ENCODE measurements at places on chromosomes 3 and 15.
A peak's percentile ranks its signal among the peaks of the same experiment; 100 is the strongest.

GRCh38 chr15:57457726-57458125 lies 81.4 kb downstream of the CGNL1 start:
- no peak for DNase-seq

DNA sequence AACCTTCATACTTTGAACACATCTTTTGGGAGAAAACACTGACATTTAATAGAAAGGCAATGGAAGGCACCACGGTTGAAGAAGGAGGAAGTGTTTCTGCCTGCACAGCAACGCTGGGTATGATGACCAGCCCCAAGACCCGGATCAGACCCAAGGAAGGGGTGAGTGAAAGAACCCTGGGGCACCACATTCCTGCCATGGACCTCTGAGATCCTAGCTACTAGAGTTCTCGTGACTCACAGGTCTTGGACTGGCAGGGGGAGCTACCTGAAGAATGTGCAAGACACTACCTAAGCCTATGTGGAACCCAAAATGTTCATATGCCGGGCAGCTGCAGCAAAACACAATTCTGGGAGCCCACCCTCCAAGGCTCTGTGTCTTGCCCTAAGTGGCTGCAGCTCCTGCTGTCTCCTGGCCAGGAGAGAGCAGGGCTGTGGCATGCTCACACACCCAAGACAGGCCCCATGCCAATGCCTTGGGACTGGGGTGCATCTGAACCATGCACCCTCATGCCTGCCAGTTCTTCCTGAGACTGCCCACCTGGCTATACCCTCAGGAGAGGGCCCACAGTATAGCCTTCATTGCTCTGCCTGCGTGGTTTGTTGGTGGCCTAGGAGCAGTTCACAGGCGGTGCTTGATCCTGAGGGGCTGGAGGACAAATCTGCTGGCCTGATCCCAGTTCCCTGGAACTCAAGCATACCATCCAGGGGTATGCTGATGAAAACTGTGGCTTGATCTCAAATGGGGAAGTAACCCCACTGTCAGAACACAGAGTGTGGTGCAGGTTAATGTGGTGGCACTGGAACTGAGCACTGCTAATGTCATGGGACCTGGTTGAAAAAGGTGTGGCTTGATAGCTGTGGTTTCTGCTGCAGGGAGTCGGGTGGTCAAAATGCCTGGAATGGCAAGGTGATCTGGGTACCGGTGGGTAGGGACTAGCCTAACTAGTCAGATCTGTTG lies 353.3 kb upstream of the ARHGEF26 start:
- DNase-seq, result no peak

DNA sequence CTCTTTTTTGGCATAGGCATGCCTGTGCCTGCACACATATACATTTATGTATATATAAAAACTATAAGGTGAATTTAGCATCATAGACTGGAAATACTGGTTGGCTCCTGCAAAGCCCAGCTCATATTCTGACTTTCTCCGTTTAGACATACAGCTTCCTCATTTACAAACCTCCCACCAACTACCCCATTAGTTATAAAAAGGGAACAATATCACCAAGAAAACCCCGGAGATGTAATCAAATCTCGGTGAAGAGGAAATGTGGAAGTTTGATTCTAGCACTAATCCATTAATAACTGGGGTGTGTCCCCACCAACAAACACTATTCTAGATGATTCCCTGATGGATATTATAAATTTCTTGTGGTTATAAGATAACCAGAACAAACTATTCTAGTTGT lies 517.7 kb upstream of the TBL1XR1 start:
- no peak for DNase-seq

- DNase-seq, result peak; percentile 80
These were observed 58.8 kb downstream of the CLASP2 start for GRCh38 chr3:33658991-33659848.

DNA sequence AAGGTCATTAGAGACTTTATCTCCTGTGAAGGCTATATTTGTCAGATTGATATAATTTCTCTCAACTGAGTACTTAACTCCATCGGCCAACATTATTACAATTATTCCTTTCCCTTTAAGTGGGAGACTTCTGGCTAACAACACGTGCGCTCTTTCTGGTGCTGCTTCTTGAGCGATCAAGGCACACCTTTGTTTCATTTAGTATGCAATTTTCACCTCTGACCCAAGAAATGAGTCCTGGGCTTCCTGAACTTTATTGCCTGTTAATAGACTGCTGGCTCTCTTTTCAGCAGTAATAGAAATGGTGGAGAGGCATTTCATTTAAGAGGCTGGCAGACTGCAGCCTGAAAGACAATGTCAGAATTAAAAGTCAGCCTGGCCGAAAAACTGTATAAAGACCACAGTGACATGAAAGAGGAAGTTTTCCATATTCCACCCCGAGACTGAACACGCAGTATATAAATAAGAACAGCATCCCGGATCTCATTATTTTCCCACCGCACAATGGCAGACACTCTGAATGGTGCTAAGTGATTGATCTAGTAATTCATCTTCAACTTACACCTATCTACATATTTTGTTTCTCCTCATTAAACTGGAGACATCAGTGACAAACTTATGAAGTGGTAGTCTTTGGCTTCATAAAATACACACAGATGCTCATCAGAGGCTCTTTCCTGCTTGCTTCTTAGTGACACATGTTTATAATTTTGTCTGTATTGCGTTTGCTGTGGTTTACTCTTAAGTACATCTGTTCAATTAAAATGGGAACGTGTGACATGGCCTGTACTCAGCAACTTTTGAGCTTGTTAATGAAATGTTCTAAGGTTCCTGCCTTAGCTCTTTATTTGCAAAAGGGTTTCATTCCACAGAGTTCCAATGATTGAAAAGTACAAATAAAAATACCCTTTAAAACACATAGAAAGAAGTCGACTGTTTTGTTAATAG lies 299.9 kb downstream of the MECOM start:
- DNase-seq, result no peak

GRCh38 chr15:78727561-78727960 lies 83.7 kb downstream of the ADAMTS7 start:
- DNase-seq, result no peak

DNA sequence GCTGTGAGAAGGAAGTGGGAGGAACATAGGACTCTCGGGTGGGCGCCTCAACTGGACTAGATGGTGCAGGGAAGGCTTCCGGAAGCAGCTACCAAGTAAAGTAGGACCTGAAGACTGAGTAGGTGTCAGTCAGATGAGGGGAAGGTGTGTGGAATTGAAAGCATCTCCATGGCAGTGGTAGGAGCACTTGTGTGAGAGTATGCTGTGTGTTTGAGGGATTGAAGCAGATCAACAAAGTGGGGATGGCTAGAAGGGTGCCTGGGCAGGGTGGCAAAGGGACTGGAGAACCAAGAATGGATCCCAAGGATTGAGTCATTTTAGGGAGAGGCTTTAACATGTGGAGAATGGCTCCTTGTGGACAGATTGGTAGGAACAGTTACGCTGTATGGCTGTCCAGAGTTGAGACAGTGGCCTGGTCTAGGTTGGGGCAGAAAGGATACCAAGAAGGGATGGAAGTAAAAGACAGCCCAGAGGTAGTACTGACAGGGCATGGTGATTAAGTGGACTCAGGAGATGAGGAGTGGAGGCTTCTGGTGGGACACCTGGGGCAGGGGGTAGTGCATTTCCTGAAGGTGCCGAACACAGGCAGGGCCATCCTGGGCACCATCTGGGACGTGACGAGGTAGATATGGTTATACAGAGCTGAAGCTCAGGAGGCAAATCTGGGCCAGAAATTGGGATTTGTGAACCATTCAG lies 1.5 kb downstream of the UQCC5 start:
- DNase-seq, result no peak

DNA sequence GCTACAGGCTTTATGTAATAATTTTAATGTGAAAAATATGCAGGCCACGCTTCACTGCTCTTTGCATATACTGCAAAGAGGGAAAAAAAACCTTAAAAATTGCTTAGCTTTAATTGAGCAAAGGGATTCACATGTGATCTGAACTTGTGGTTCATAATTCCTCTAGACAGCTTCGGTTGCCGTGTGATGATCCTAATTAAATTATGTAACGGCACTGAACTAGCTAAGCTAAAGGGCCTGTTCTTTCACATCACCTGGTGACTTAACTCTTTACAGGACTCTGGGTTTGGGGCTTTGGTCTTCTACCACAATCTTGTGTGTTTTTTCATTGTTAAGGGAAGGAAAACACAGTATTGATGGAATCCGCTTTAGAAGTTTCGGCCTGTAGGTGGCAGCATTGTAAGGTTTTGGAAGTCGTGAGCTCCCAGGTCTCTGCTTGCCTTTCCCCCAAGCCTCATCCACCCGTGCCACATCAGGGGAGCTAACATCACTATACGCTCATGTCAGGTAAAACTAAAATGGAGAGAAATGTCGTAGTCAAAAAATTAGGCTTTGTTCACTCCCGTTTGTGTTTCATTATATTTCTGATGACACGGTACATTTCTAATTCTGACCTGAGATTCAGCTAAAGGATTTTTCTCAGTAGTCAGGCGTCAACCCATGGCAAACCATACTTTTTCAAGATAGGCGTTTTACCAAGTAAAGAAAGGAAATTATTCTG lies 205.6 kb upstream of the DPH6 start:
- peak; percentile 47 for DNase-seq

DNA sequence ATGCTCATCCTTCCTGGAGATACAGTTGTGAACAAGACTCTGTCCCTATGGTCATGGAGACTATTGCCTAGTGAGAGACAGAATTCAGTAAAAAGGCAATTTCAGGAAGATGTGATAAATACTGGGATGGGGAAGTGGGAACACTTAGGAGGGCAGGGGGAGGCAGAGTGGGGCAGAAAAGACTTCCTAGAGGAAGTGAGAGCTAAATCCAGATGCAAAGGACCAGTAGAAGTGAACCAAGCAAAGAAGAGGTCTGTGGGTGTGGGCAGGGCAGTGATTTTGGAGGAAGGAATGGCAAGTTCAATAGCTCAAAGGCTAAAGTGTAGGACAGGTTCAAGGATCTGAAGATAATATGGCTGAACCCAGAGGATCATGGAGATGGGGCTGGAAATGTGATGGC lies 68.9 kb downstream of the CD200R1L start:
- no peak for DNase-seq

- DNase-seq, result no peak
These were observed 15.5 kb upstream of the VIPR1 start for GRCh38 chr3:42486814-42487565.

DNA sequence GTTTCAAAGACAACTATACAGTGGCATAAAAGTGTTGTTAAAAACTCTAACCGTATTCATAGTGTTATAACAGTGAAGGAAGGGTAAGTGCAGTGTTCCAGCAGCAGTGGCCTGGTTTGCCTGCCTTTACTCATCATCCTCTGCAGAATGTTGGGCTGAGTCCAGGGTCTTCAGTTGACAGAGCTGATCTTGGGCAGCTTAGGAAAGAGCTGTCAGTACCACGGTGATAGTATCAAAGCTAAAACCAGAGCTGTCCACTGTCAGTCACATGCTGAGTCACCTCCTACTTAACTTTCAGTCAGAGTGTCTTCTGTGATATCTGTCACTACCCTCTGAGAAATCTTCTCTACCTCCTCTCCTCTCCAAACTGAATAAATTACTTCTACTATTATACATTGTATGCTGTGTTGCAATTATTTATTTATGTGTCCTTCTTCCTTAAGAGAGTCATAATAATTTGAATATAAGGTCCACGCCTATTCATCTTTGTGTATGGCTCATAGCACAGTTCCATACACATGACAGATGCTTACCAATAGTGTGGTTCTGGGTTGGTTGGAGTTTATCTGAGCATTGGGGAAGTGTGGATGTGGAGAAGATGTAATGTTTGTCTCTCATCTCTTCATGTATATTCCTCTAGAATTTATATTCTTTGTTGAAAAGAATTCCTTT lies 242.1 kb downstream of the ZIC1 start:
- DNase-seq, result no peak
